ENCODE measurements at places on chromosomes 1 and 21.

DNA sequence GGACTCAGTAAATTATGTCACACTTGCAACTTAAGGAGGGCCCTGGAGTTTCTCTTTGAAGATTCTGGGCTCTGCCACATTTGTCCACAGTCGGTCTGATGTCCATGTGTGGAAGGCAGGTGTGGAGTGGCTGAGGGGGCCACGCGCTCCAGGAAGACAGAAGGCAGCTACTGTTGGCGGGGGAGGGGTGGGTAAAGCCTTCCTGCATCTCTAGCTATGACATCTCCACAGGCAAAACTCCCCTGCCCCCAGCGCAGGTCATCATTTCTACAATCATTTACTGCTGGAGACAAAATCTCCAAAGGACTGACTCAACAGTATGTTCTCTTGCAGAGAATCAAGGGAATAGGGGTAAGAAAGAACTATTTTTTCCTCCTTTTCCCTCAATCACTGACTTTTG lies 11.4 kb upstream of the TSPEAR start:
- DNase-seq: no peak

GRCh38 chr1:66506393-66506687 lies 27.6 kb upstream of the SGIP1 start:
- no peak for DNase-seq

GRCh38 chr1:26373789-26374188 lies 1.2 kb upstream of the ZNF683 start:
- DNase-seq: no peak

- no peak for DNase-seq
Observed at GRCh38 chr1:94111879-94112278, 9.1 kb downstream of the ABCA4 start.

DNA sequence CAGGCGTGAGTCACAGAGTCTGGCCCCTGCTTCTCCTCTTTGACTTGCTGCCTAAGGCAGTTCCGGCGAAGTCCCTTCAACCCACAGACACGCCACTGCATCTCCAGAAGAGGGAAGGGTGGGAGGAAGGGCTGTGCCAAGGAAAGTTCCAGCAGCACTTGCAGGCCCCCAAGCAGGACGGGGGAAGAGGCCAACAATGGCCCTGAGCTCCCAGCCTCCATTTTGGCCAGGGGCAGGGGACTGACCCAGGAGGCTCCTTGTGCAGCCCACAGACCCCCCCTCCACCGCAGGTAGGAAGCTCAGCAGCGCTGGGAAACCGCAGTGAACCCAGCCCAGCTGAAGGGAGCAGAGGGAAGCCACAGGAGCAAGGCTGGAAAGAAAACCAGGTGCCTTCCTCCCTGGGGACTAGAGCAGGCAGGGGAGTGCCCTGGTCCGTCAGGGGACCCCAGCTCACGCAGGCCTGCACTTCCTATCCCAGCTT lies 35.4 kb downstream of the ACOT7 start:
- no peak for DNase-seq

DNA sequence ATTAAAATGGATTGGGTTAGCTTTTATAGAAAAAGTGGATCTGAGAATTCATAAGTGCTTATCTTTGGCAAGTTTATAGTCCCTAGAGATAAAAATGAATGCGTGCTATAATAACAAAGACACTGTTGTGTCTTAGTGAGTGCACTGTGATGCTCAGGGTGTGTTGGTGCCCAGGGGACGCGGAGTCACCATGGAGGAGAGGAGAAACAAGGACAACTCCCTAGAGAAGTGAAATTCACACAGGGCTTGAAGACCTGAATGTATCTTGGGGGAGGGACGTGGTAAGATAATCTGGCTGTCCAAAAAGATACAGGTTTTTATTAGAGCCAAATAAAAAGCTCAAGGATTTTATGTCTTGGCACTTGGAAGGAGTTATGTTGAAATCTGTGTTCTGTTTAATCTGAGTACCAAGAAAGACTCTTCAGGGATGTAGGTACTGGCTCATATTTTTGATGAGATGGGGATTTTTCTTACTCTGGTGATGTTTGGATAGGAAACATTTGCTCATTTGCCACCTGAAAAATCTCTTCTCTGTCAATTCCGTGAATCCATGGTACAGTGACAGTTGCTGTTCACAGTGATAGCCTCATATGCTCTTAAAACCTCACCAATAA lies 9.6 kb downstream of the SMYD2 start:
- no peak for DNase-seq

DNA sequence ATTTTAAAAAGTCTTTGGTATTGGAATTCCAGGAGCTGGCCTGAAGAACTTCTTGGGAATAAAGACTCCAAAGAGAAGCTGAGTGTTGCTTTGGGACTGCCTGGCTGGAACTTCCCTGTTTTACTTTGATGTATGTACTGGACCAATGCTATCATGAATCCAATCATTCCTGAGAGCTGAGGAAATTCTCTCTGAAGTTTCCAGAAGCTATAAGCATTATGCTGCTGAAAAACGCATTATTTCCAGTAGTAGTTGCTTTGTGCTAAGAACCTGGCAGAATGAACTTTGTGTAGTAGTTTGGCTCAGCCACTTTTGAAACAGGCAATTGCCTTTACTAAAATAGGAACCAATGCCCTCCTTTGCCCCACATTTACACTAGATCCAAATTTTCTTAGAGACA lies 260.7 kb downstream of the HLX start:
- DNase-seq: no peak

DNA sequence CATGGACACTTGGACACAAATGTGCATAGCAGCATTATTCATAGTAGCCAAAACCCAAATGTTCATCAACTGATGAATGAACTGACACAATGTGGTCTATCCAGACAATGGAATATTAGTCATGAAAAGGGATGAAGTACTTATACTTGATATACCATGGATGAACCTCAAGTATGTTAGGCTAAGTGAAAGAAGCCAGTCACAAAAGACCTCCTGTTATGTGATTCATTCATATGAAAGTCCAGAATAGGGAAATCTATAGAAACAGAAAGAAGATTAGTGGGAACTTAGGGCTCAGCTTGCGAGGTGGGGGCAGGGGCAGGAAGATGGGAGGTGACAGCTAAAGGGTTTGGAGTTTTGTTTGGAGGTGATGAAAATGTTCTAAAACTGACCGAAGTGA lies 7.4 kb downstream of the KCNE1 start:
- DNase-seq: no peak

DNA sequence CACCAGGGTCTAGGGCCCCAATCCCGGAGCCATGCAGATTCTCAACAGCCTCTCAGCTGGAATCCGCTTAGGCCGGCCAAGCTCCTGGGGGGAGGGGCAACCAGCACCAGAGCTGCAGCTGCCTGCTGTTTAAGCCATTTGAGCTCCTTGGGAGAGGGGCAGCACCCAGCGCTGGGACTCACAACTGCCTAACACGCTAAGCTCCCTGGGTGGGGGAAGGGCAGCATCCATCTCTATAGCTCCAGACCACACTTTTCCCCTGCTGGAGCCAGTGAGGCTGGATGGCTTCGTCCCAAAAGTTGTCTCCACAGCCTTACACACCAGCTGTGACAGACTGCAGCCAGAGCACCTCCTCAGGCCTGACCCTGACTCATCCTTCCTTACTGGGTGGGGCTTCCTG lies 6.9 kb upstream of the PTGFR start:
- no peak for DNase-seq

- no peak for DNase-seq
Observed at GRCh38 chr1:93681989-93682412, 364 bp upstream of the BCAR3 start.

- DNase-seq: no peak
Observed at GRCh38 chr1:84771895-84772294, 81.6 kb upstream of the SSX2IP start.
